ENCODE measurements at places on chromosomes 4 and X. TPM values are rescaled to one million over a fixed set of nuclear protein-coding genes. Genes with fewer than 3 reads are reported as not detected.

- DNase-seq, result no peak
Observed at GRCh38 chrX:115449742-115450141, 111.2 kb upstream of the PLS3 start.

DNA sequence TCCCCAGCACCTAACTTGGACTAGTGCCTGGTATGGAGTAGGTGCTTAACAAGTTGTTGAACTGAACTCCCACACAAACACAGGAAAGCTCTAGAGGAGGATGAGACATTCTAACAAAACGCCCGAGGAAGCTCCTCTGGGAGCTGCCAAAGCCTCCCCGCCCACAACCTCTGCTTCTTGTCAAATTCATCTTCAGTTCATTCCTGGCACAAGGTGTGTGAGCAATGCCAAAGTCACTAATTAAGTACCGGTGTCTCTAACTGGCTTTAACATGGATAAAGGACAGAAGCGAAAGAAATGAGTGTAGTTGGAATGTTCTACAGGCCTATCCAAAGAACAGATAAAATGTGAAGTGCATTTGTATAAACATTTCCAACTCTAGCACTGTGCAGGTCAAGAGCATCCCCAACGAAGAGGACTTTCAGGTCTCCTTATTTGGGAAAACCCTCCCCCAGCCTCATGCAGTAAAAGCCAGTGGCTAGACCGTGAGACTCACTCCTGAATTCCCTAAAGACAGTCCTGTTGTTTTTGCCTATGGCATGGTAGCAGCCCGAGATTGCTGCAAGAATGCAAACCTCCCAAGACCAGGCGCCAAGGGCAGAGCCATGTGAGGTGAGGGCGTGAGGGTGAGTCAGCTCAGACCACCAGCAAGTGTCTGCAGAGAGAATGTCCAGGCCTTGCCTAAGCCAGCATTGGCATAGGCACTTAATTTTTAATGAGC, 72.2 kb upstream of the KLF3 start:
- no peak for DNase-seq

DNA sequence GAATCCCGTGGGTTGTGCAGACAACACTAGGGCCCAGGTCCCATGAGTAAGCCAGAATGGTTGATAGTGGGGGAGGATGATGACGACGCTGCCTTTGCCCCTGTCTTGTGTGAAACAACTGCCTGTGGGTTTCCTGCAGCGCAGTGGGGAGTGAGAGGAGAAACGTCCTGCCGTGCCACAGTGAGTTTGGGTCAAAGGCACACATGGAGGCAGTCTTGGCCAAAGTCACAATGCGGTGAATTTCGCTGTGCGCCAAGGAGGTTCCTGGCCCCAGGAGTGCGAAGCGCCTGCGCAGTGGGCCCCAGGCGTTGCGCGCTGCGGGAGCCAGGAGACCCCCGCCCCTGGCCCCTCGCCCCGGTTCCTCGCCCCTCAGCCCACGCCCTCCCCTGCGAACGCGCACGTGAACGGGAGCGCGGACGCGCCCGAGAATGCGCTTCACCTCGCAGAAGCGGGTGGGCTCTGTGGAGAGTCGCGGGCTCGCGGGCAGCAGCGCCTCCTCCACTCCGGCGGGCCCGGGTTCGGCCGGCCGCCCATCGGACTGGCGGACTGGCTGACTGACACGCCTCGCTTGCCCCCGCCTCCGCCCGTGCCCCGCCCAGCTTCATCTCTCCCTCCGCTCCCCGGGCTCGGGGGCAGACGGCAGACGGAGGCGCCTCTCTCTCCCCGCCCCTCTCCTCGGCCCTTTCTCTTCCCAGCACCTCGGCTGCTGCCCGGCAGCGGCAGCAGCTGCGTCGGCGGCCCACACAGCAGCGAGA, at the start of gene NUDT10:
TSS of gene NUDT10 (plus strand) at position 635 of the 755 bp plus-strand sequence. CDS start 144 bp downstream, outside the sequence.
- no peak for DNase-seq

DNA sequence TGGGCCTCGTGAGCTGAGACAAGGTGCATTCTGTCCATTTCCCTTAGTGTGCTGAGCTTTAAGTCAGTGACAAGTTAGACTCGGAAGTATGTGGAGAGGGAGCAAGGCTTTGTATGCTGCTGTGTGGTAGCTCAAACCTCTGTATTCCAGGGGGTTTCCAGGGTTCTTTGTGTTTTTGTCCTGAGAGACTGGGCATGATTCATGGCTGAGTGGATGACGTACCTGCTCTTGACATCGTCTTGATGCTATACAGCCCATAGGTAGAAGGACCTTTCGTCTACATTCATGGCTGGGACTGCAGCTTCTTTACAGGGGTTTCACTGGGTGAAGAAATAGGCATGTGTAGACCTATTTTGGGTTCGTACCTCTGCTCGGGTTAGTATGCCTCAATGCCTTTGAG, 162.7 kb upstream of the WDR1 start:
- no peak for DNase-seq

The RNF128 gene
- total RNA-seq, result 0.07 TPM

The PITX2 gene
- total RNA-seq, result not detected

- no peak for DNase-seq
Observed at GRCh38 chrX:22139822-22140221, 107.7 kb downstream of the PHEX start.

DNA sequence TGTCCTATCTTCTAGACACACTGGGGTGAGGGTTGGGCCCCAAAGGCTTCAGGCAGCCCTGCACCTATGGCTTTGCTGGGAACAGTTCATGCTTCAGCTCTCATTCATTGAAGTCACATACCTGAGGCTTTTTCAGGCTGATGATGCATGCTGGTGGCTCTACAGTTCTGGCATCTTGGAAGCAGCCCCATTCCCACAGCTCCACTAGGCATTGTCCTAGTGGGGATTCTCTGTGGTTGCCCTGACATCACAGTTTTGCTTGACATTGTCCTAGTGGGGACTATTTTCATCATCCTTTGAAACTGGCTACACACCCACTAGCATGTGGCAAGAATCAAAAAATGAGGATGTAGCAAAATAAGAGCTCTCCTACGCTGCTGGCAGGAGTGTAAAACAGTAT, 37.7 kb upstream of the C4orf17 start:
- DNase-seq, result no peak

The SERTM2 gene
- total RNA-seq, result not detected

The GLRA2 gene
- total RNA-seq, result not detected

DNA sequence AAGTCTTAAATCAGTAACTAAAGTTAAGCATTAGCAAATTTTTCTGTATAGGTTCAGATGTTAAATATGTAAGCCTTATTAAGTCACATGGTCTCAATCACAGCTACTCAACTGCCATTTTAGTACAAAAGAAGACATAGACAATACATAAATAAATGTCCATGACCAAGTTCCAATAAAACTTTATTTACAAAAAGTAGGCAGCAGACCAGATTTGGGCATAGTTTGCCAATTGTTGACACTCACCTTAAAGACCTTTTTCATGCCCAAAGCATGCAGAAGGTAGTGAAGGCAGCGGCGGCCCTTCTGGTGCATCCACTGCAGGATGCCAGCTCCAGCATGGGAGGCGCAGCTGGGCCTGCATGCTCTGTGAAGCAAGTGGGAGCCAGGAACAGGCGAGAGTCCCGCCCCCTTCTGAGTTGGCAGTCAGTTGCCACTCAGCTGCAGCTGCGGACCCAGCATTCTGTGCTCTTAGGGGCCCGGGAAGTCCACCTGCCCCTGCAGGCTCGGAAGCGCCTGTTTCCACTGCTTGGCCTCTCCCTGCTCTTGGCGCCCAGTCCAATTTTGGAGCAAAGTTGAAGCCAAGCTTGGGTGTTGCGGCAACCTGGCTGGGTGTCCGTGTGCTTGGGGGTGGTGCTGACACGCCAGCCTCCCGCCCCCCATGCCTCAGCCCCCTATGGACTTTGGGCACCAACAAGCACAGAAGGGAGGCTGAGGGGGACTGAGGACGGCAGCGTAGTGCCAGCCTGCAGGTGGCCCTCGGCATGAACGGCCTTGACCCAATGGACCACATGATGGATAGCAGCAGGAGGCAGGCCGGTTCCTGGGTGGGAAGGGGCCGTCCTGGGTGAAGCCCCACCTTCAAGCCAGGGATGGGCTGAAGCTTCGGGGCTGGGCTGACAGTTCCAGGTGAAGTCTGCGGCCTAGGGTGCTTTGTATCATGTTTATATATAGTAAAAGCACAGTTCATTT, 42.4 kb upstream of the PABPC4L start:
- no peak for DNase-seq

DNA sequence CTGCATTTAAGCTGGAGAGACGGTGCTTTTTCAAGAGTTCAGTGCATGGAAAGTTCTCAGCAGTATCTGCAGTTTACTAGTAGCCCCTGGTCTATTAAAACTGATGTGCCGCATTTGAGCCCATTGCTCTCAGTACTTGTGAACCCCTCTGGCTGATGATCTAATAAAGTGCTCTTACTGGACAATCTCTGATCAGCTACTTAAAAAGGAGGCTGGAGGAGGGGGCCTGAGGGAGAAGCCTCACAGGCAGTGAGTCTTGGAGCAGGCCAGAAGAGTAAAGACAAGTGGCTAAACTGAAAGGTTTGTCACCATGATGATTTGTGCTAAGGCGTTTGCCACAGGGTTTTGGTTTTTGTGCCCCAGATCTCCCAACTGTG, 138.5 kb downstream of the ARX start:
- no peak for DNase-seq

The TSPYL2 gene
- total RNA-seq, result 12.1 TPM

DNA sequence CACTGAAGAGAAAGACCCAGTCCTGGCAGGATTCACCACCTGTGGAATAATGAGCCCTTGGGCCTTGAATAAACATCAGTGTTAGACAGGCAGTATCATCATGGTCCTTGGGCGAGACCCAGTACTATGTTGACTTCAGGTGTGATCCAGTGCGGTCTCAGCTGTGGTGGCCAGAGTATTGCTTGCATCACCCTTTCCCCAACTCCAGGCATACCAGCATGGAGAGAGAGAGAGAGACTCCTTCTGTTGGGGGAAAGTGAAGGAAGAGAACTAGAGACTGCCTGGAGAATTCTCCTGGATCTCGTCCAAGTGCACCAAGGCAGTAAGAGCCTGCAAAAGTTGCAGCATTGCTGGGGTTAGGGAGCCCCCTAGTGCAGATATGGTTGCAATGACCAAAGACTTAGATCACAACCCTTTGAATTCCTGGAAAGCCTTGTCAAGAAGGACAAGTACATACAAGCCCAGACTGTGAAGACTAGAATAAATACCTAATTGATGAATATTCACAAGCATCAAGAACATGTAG, 61.1 kb upstream of the VAMP7 start:
- peak; percentile 28 for DNase-seq

DNA sequence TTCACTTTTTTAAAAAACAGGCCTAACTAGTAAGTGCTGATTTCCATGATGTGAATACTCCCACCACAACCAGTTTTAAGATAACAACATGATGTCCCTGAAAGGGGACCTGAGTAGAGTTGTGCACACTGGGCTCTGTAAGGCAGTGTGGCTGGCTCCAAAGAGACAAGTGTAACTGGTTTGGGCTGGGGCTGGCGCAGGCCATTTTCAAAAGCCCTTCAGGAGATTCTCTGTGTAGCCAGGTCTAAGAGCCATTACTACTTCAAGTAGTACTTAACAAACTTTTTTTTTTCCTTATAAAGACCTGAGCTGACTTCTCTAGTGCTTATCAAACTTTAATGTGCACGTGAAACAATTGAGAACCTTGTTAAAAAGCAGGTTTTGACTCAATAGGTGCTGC, 4.3 kb downstream of the QRFPR start:
- no peak for DNase-seq

DNA sequence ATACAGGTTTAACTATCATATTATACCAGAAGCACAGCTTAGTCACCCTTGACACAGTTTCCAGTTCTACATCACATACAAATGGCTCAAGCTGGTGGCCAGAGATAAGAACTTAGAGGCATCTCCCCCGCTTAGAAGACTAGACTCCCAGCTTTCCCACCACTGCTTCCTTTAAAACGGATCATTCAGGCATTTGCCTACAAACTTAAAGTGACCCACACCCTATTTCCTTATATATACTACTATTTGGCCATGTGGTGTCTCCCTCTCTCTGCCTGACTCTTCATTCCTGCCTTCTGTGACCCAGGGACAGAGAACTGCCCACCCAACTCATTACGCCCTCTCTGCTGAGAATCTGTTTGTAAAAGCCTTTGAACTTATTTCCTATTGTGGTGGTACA, 781.2 kb upstream of the DIAPH2 start:
- no peak for DNase-seq

The ZFYVE28 gene
- 25.1 TPM for total RNA-seq

GRCh38 chr4:45442466-45442865, 681.4 kb downstream of the GABRG1 start:
- peak; percentile 1 for DNase-seq

GRCh38 chr4:913280-913618, 18.9 kb downstream of the GAK start:
- DNase-seq, result no peak

DNA sequence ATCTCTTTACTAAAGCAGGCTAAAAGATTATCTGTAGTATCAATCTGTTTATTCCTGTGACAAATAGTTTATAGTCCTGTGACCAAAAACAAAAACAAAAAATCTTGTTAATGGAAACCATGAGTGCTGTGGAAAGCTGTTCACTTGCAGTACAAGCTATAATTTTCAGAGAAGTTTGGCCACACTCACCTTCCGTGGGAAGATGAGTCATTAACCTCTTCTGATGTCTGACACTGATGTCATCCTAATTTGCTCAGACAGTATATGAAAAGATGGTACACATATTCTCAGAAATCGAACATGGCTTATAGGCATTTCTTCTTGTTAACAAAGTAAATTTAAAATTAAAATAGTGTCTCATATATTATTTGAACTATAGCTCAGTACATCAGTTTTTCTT, 19.9 kb upstream of the ENPP6 start:
- DNase-seq, result no peak

- DNase-seq, result no peak
Observed at GRCh38 chrX:29721152-29721551, 494.2 kb upstream of the MAGEB2 start.

DNA sequence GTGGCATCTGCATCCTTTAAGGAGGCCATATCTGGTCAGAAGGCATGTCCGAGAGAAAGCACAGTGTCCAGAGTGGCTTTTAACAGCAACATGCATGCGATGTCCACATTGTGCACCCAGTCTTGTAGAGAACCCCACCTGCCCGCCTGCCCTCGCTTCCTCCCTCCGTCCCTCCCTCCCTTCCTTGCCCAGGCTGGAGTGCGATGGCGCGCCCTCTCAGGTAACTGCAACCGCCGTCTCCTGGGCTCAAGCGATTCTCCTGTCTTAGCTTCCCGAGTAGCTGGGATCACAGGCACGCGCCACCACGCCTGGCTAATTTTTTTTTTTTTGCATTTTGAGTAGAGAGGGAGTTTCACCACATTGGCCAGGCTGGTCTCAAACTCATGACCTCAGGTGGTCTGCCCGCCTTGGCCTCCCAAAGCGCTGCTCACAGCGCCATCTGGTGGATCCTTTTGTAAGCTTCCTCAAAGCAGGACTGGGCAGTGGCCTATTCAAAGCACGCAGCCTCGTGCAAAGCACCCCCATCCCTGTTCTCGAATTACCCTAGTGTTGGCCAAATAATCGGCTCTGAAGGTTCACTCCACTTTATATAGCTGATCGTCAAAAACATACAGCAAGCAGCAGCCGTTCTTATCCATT, 15.0 kb downstream of the BRCC3 start:
- DNase-seq, result peak; percentile 30

DNA sequence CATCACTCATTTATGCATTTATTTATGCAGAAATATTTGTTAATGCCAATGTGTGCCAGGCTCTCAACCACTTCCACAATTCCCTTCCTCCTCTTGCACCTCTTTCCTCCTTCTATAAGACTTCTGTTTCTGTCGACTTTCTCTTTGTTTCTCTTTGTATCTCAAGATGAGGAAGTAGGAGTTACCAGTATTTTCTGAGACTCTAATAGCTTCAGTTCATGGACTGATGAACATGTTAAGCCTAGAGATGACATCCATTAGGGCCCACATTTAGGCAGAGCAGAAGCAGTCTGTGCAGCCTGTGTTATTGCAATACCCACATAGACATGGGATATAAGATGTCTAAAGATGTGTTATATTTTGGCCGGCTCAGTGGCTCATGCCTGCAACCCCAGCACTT, 241.8 kb upstream of the SMIM31 start:
- DNase-seq, result no peak
